ENCODE measurements at places on chromosomes 7 and 10.

DNA sequence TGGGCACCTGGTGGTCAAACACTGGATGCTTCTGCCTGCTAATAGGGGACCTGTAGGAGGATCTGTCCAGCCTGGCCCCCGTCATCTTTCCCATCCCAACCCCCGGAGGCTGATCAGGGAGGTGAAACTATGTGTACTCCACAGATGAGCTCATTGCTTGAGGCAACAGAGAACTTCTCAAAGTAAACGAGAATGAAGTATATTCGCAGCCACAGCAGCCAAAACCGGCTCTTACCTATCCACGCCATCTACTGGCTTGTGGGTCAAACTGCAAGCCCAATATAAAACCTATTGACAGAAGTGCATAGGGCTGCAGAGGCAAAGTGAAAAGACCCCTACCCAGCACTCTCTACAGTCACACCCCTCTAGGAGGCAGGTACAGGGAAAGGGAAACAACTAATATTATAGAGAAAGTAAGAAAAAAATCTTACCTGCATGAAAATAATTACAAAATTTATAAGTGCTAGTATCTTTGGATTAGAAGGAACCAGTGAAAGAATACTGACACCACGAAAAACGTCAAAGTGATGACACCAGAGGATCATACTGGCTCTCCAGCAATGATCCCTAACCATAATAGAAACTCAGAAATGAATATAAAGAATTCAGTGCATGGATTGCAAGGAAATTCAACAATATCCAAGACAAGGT lies 973.5 kb downstream of the ANKRD7 start:
- DNase-seq = peak; percentile 69

DNA sequence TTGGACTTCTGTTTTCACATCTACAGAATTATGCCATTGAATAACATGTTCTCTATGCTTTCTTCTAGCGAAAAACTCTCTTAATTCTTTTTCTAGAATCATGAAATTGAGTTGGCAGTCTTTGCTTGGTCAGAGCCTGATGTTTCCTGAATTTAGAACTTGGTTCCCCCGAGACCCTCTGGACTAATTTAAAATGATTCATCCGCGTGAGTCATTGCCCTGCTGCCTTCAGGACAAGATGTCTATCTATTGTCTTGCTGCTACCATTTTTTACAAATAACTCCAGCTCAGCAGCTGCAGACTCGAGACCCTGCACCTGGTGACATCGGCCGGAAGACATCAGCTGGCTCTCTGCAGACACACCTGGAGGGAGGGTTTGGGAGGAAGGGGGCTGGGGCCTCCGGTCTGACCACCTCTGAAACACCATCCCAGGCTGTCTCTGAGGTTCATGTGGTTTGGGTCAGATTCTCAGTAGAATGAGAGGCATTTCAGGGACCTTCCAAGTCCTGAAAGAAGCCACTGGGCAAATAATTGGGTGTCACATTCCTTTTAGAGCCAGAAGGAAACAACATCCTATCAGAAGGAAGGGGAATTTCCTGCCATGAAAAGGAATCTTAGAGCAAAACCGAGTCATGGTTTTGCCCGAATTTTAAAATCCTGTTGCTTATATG lies 20.9 kb upstream of the KLF6 start:
- peak; percentile 75 for DNase-seq

GRCh38 chr7:70068531-70068930 lies 470.3 kb downstream of the AUTS2 start:
- no peak for DNase-seq

GRCh38 chr10:117454502-117454901 lies 79.3 kb upstream of the PDZD8 start:
- peak; percentile 39 for DNase-seq

DNA sequence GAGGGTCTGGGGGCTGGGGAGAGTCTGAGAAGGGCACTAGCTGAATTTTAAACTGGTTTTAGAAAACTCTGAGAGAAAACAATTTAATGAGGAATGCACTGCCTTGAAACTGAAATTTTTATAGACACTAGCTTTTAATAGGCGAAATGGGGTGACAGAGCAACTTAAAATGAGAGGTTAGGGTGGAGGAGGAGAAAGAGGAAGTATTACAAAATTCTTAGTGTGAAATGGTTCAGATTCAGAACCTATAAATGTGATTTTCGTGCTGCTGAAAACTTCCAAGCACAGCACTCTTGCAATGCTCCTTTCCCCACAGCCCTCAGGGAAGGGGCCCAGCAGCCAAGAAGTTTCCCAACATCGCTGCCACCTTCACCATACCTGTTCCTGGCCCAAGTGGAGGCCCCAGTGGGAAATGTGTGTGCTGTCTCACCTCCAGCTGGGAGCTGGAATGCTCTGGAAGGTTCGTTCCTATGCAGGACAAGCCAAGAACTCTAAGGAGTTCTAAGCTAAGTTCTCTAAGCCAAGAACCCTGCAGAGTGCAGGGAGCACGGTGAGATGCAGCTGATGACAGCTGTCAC lies 60.0 kb downstream of the ATXN7L1 start:
- peak; percentile 27 for DNase-seq

DNA sequence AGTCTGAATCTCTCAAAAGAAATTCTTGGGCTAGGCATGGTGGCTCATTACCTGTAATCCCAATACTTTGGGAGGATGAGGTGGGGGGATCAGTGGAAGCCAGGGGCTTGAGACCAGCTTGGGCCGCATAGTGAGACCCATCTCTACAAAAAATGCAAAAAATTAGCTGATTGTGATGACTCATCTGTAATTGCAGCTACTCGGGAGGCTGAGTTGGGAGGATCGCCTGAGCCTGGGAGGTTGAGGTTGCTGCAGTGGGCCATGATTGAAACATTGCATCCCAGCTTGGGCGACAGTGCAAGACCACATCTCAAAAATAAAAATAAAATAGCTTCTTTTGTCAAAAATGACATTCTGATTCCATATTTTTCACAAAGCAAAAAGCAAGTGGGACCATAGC lies 644.8 kb upstream of the FOXK1 start:
- DNase-seq = no peak

DNA sequence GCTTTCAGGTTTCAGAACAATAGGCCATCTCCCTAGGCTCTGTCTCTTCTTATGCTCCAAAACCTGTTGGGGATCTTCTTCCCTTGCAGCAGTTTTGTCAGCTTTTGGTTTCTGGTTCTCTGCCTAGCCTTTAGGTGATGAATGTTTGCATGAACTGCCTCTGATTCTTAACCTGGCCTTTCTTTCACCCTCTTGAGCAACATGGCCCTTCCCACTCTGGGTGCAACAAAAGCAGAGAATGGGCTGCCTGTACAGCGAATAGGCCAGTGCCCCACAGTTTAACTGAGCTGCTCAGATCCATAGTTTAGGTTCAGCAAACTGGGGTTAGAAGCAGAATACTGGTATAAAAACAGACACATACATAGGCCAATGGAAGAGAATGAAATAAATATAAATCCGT lies 18.1 kb upstream of the NUP205 start:
- DNase-seq = no peak

GRCh38 chr7:108440613-108441012 lies 15.6 kb downstream of the NRCAM start:
- no peak for DNase-seq

DNA sequence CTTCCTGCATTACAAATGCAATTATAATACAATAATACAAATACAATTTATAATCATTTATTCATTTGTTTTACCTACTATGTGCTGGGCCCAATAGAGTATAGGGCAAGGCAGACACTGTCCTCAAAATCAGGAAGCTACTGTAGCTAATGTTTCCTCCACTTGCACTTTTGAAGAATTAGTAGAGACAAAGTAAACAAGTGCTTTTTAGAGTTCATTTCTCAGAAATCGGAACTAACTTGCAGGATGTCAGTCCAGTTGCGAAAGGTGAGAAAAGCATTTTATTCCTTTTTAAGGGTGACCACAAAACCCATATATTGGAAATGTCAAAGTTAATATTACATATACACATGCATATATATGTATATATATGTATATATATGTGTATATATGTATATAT lies 14.2 kb downstream of the ADRB1 start:
- peak; percentile 64 for DNase-seq

DNA sequence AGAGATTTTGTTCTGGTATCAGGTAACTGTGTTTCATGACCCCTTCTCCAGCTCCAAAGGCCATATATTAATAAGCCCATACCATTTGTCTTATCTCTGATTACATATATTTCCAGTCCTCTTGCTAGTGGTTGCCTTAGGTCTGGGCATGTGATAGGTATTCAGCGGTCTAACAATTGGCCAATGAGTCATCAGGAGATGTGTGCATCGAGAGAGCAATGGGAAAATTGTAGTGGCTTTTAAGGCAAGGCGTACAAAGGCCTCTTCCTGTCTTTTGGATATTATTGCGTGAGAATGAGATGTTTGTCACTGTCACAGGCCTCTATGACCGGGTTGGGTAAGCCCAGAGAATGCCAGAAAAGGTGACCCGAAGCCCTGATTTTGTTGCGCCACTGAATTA lies 38.6 kb upstream of the SFRP5 start:
- no peak for DNase-seq

DNA sequence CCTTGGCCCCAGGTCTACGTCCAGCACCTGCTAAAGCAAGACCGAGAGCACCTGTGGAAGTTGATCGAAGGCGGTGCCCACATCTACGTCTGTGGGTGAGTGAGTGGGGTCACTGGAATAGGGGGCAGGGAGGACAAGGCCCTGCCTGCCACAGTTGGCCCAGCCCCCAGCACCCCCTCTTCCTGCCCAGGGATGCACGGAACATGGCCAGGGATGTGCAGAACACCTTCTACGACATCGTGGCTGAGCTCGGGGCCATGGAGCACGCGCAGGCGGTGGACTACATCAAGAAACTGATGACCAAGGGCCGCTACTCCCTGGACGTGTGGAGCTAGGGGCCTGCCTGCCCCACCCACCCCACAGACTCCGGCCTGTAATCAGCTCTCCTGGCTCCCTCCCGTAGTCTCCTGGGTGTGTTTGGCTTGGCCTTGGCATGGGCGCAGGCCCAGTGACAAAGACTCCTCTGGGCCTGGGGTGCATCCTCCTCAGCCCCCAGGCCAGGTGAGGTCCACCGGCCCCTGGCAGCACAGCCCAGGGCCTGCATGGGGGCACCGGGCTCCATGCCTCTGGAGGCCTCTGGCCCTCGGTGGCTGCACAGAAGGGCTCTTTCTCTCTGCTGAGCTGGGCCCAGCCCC lies 8.1 kb downstream of the TMEM120A start:
- no peak for DNase-seq

- DNase-seq = peak; percentile 35
Measured at GRCh38 chr10:99769706-99770105, 12.7 kb upstream of the ABCC2 start.

GRCh38 chr7:133645884-133646391 lies 393.1 kb downstream of the EXOC4 start:
- DNase-seq = peak; percentile 81

DNA sequence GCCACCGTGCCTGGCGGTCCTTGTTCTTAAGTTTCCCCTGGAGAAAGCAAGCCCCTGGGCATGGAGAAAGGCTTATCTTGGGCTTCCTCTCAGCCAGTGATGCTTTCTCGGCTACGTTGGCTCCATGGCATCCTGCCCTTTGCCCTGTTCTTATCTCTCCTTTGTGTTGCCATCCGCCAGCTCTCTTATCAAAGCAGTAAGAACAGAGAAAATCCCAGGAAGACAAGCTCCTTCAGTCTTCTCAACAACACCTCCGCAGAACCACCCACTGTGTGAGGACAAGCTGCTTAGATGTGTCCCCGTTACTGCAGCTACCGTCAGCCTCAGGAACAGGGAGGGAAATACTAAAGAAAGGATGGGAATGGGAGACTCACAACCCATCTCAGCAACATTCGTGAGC lies 3.3 kb downstream of the PLEKHS1 start:
- DNase-seq = no peak

DNA sequence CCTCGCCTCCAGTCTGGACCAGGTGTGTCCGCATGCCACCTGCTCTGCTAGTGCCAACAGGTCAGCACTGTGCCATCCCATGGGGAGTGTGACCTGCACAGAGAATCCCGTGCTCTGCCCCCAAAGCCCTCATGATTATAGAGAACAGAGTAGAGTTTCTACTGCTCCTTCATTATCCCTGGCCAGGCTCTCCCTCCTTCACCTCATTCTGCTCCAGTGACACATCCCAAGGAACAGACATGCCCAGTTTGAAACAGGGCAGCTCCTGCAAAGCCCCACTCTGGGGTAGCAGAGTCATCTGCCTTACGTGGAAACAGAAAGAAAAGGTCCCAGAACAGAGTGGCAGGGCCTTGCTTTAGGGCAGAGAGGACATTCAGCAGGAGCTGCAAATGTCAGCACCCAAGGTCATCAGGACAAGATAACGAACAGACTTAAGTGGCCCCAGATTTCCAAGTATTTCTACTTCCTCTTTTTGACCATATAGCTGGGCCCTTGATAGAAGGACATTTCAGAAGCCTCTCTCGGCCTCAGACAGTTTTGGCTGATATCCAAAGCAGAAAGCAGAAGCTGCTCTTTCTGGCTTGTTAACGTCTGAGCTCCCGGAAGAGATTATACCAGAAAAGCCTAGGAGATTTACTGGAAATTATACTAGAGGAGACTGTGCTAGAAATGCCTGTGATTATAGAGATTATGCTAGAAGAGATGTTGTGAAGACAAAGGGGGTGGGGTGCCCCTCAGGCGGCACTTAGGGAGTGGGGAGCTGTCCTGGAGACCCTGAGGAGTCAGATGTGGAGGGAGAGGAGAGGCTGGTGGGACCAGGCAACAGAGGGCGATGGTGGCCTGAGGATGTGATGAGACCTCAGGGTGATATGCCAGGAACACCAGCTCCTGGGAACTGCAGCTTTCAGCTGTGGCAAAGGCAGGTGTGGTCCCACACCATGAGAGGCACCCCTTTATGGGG lies 12.6 kb downstream of the TMEM176B start:
- DNase-seq = peak; percentile 97

DNA sequence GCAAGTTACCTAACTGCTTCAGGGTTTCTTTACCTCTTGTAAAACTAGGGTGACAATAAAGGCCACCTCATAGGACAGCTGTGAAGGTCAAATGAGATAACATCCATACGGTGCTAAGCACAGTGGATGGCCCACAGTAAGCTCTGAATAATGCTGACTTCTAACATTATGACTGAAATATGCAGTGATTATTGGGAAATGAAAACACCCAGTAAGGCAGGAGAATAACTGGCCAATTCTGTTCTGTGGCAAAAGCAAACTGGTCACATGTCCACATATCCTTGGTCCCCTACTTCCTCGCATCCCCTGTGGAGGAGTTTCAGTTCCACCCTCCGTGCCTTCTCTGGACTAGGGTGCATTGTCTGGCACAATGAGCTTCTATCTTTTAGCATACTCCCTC lies 1.4 kb downstream of the CUBN start:
- DNase-seq = peak; percentile 73

GRCh38 chr10:73837072-73837471 lies 25.7 kb upstream of the NDST2 start:
- no peak for DNase-seq

DNA sequence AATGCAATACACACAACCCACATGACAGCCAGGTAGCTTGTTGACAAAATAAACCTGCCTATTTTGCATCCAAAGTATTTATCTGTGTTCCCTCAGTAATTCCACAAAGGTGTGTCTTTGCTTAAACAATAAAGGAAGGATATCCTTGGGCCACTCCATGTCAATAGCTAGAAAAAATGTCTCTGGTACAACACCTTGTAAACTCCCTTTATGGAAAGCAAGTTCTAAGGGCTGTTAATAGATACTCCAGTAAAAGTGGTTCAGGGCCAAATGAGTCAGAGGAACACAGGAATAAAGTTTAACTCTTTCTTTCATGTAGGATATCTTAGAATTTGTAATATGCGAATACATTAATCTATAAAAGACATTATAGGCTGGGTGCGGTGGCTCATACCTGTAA lies 96.9 kb upstream of the LRRTM3 start:
- no peak for DNase-seq

All from suppressor macrophage (primary cell).